ENCODE measurements at places on chromosomes 6 and 20. TPM values are rescaled to one million over a fixed set of nuclear protein-coding genes. Genes with fewer than 3 reads are reported as not detected.

DNA sequence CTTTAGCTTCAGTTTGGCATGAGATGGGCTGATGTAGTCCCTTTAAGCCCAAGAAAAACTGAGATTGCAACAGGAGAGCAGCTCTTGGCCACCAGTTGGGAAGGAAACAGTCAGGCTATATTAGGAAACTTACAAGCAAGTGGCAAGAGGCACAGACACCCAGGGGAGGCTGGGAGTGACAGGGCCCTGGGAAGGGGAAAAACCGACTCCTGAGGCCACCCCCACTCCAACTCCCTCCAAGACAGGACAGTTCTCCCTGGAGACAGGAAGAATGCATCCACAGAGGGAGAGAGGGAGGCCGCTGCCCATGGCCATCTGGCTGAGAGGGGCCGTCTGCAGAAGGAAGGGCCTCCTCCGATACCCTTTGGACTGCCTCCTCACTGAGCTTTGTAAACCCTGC, 20.5 kb downstream of the JPH2 start:
- no peaks in the 10 kb centered on the region for H3K36me3 ChIP-seq
- no peak overlapping the region for H3K27ac ChIP-seq
- no peaks in the 10 kb centered on the region for H3K4me1 ChIP-seq
- H3K27me3 ChIP-seq, result no peaks in the 10 kb centered on the region
- no peak for DNase-seq
- no peak overlapping the region for H3K4me3 ChIP-seq

- no peak for DNase-seq
- H3K27me3 ChIP-seq, result no peaks in the 10 kb centered on the region
- H3K27ac ChIP-seq, result no peak overlapping the region
- no peak overlapping the region for H3K4me3 ChIP-seq
- H3K36me3 ChIP-seq, result no peaks in the 10 kb centered on the region
These were observed 23.0 kb upstream of the AKAP12 start for GRCh38 chr6:151216804-151217203.

Gene CSE1L
- 326 TPM for total RNA-seq

Gene SLC26A8
- total RNA-seq, result 2.9 TPM

DNA sequence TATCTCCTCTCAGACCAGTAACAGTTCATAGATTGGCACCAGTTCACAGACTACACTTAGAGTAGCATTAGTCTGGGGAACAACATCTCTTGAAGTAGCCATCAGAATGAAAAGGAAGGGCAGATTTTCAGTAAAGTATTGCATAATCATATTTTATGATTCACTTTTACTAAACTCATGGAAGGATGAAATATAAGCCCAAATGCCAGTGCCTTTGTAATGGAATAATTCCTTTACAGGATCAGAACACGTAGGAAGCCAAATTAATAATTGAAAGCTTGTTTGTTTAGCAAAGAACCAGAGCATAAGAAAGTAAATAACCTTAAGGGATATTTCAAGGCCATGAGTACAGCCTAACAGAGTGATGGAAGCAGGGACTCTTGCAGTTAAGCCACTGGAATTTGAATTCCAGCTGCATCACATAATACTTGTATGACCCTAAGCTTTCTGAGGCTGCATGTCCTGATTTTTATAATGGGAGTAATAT, 11.4 kb upstream of the LOC128125822 start:
- no peaks in the 10 kb centered on the region for H3K27me3 ChIP-seq
- peaks cover 1% of the 10 kb centered on the region for H3K4me1 ChIP-seq
- no peak overlapping the region for H3K4me3 ChIP-seq
- H3K27ac ChIP-seq, result no peak overlapping the region
- no peak for DNase-seq

DNA sequence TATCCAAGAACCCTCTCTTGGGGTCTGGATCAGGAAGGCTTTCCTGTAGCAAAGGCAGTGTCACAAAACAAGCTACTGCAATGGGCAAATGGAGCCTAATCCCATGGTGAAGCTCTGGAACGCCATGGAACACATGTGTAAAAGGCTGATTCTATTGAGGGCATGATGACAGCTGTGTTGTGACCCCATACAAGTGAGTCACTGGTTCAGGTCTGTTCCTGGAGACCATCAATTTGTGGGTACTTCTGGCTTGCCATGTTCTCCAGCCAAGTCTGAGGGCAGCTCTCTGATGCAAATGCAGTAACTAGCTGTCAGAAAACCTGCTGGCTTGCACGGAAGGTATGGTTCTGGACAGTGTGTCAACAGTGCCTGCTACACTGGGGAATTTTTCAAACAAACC, 33.3 kb upstream of the ECHDC1 start:
- H3K4me3 ChIP-seq, result no peak overlapping the region
- H3K27me3 ChIP-seq, result no peaks in the 10 kb centered on the region
- no peaks in the 10 kb centered on the region for H3K4me1 ChIP-seq

- DNase-seq, result no peak
- H3K27ac ChIP-seq, result no peak overlapping the region
- peaks cover 21% of the 10 kb centered on the region for H3K4me1 ChIP-seq
- no peaks in the 10 kb centered on the region for H3K27me3 ChIP-seq
- H3K36me3 ChIP-seq, result no peaks in the 10 kb centered on the region
These were observed 1.1 kb downstream of the TBP start for GRCh38 chr6:170555305-170555704.

GRCh38 chr20:60467078-60467477, 508.9 kb downstream of the CDH26 start:
- H3K27ac ChIP-seq, result no peak overlapping the region
- no peak for DNase-seq
- no peak overlapping the region for H3K4me3 ChIP-seq
- no peaks in the 10 kb centered on the region for H3K27me3 ChIP-seq

DNA sequence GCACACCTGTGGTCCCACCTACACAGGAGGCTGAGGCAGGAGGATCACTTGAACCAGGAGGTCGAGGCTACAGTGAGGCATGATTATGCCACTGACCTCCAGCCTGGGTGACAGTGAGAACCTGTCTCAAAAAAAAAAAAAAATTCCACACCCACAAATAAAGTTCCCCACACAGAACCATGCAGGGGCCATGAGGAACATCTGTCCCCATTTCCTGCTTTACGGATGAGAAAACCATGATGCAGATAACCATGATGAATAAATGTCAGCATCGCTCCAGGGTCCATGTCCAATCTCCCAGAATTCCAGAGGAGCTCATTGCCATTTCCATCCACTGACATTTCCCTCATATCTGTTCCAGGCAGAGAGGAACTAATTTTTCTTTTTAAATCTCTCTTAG, 16.9 kb upstream of the AGPAT4 start:
- H3K27me3 ChIP-seq, result no peaks in the 10 kb centered on the region

Gene FOXP4
- 9.7 TPM for total RNA-seq

Gene CENPB
- total RNA-seq, result 52.1 TPM

DNA sequence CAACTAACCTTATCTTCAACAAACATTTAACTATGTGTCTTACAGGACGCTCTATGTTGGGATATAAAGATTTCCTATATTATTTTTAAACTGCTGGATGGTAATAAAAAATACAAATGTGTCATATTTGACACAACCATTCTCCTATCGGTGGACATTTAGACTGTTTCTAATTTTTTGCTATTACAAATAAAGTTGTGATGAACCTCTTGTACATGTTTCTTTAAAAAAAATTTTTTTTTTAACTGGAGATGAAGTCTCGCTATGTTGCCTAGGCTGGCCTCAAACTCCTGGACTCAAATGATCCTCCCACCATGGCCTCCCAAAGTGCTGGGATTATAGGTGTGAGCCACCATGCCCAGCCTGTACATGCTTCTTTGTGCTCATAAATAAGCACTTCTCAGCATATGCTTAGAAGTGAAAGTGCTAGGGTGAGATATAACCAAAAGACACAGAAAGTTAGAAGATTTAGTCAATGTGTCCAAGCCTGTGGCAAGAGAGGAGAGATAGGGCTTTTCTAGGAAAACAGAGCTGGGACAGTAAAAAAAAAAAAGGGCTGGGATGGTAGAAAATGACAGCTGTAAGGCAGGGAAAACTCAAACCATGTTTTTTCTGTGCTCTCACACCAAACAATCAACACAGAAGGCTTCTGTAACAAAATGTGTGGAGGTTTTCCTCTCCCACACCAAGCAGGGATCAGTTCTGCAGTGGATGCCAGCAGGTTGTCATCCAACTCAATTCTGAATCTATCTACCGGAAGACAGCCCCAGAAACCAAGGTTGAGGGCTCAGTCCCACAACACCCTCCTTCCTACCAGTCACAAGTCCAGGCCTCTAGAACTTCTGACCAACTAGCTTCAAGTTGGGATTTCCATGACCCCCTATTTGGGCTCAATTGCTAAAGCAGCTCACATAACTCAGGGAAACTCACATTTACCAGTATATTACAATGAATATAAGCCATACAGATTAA, 70.0 kb upstream of the SMIM29 start:
- H3K36me3 ChIP-seq, result no peaks in the 10 kb centered on the region
- no peak for DNase-seq
- H3K27ac ChIP-seq, result no peak overlapping the region
- no peaks in the 10 kb centered on the region for H3K27me3 ChIP-seq
- H3K4me3 ChIP-seq, result no peak overlapping the region

DNA sequence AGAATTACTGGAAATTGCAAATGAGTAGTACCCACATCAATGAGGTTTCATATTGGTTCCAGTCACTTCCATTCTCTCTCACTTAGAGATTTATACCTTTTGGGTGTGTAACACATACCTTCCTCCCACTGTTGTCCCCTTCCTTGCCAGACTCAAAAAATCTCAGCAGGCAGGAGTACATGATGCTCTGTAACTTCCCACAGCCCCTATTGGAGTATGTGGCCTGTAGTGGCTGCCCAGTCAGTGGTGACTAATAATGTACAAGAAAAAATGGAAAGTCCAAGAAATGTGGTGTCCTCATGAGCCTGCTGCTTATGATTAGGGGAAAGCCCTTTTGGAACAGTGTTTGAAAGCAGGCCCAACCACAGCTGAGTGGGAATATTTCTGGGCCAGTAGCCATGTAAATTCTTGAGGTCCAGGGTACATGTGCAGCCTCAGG, 312.0 kb downstream of the ZFAND3 start:
- no peak for DNase-seq
- H3K36me3 ChIP-seq, result no peaks in the 10 kb centered on the region
- no peak overlapping the region for H3K4me3 ChIP-seq
- H3K27me3 ChIP-seq, result no peaks in the 10 kb centered on the region

Gene OR2H1
- total RNA-seq, result not detected

Gene FHL5
- not detected for total RNA-seq

GRCh38 chr6:54618572-54618971, 228.0 kb upstream of the FAM83B start:
- H3K36me3 ChIP-seq, result no peaks in the 10 kb centered on the region
- DNase-seq, result no peak
- H3K27me3 ChIP-seq, result no peaks in the 10 kb centered on the region
- no peaks in the 10 kb centered on the region for H3K4me1 ChIP-seq
- no peak overlapping the region for H3K27ac ChIP-seq

Gene PLTP
- total RNA-seq, result 141 TPM

Gene CST4
- total RNA-seq, result not detected

DNA sequence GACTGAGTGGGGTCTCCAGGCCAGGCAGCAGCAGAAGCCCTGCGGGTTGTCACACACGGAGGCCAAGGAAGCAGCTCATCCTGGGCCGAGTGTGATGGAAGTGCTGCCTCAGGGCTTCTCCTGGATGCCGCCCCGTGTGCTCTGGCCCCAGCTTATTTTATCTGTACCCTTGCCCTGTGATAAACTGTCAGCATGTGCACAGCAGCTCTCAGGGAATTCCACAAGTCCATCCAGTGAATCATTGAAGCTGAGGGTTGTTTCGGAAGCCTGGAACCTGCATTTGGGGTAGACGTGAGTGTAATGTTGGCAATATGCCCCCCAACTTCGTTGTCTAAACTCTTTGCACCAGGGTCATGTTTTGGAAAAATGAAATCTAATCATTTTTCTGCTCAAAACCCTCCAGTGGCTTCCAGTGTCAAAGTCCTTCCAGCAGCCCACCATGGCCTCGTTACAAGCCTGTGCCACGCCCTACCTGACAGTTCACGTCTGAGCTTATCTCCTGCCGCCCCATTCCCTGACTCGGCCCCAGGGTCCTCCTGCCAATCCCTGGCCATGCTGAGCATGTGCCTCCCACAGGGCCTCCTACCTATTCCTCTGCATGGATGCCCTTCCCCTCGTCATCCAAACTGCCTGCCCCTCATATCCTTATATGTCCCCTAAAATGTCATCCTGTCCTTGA, 168.1 kb upstream of the THBS2 start:
- no peaks in the 10 kb centered on the region for H3K27me3 ChIP-seq
- H3K4me1 ChIP-seq, result no peaks in the 10 kb centered on the region
- no peak for DNase-seq
- no peaks in the 10 kb centered on the region for H3K36me3 ChIP-seq
- H3K27ac ChIP-seq, result no peak overlapping the region

- H3K36me3 ChIP-seq, result no peaks in the 10 kb centered on the region
- no peak overlapping the region for H3K27ac ChIP-seq
- no peak overlapping the region for H3K4me3 ChIP-seq
These were observed 241.6 kb downstream of the CDH26 start for GRCh38 chr20:60199866-60200265.

GRCh38 chr6:163231356-163232014, 183.0 kb upstream of the QKI start:
- H3K27me3 ChIP-seq, result no peaks in the 10 kb centered on the region
- H3K4me3 ChIP-seq, result no peak overlapping the region
- no peak overlapping the region for H3K27ac ChIP-seq

GRCh38 chr6:152981989-152982903, 595 bp downstream of the FBXO5 start:
- H3K27ac ChIP-seq, result no peak overlapping the region
- DNase-seq, result peak; percentile 26
- H3K27me3 ChIP-seq, result no peaks in the 10 kb centered on the region

GRCh38 chr20:4956200-4956810, 45.0 kb downstream of the SLC23A2 start:
- DNase-seq, result peak; percentile 81
- H3K4me1 ChIP-seq, result no peaks in the 10 kb centered on the region
- H3K36me3 ChIP-seq, result no peaks in the 10 kb centered on the region

Gene XKR7
- total RNA-seq, result 3.9 TPM

GRCh38 chr6:4028051-4028450, 50.9 kb downstream of the FAM217A start:
- peaks cover 21% of the 10 kb centered on the region for H3K4me1 ChIP-seq
- H3K27ac ChIP-seq, result no peak overlapping the region
- no peak for DNase-seq
- H3K27me3 ChIP-seq, result no peaks in the 10 kb centered on the region
- no peak overlapping the region for H3K4me3 ChIP-seq
- H3K36me3 ChIP-seq, result peaks cover 11% of the 10 kb centered on the region

- no peak overlapping the region for H3K4me3 ChIP-seq
- H3K27ac ChIP-seq, result no peak overlapping the region
- H3K27me3 ChIP-seq, result no peaks in the 10 kb centered on the region
- H3K4me1 ChIP-seq, result no peaks in the 10 kb centered on the region
- DNase-seq, result no peak
- no peaks in the 10 kb centered on the region for H3K36me3 ChIP-seq
These were observed 160.8 kb downstream of the C6orf58 start for GRCh38 chr6:127737768-127738167.

Gene GINS1
- total RNA-seq, result 65.4 TPM
